ENCODE measurements at places on chromosomes 3 and 15.

- DNase-seq, result no peak
These were observed 5.5 kb downstream of the LYSMD4 start for GRCh38 chr15:99727733-99728132.

DNA sequence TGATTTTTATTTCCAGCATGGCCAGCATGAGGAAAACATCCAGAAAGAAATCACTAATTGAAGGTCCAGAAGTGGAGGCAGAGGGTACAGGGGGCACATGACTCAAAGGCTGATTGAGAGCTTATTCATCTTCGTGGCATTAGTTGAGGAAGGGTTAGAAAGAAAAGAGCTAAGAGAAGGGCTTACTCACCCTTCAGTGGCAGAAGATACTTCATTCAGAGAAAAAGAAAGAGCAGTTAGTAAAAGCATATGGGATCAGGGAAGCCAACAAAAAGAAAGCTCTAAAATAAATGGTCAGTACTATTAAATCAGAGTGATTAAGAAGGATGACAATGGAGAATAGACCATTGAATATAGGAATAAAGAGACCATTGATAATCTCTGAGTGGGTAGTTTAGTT lies 25.2 kb downstream of the GAP43 start:
- no peak for DNase-seq

- no peak for DNase-seq
These were observed 81.6 kb downstream of the PPCDC start for GRCh38 chr15:75104804-75105557.

DNA sequence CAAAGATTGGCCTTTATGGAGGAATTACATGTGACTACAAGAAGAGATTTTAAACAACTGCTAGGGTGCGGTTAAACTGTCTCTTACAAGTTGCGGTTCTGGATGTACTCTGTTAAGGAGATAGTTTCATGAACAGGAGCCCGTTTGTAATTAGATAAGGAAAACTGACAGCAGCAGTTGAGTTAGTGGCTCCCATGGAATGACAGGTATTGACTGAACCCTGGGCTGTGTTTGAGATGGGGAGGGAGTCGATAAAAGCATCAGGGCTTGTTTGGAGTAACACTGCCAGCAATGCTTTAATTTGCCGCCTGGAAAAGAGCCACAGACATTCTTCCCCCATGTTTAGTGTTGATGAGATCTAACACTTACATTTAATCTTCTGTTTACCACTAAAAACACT lies 139.9 kb downstream of the ROBO2 start:
- no peak for DNase-seq

DNA sequence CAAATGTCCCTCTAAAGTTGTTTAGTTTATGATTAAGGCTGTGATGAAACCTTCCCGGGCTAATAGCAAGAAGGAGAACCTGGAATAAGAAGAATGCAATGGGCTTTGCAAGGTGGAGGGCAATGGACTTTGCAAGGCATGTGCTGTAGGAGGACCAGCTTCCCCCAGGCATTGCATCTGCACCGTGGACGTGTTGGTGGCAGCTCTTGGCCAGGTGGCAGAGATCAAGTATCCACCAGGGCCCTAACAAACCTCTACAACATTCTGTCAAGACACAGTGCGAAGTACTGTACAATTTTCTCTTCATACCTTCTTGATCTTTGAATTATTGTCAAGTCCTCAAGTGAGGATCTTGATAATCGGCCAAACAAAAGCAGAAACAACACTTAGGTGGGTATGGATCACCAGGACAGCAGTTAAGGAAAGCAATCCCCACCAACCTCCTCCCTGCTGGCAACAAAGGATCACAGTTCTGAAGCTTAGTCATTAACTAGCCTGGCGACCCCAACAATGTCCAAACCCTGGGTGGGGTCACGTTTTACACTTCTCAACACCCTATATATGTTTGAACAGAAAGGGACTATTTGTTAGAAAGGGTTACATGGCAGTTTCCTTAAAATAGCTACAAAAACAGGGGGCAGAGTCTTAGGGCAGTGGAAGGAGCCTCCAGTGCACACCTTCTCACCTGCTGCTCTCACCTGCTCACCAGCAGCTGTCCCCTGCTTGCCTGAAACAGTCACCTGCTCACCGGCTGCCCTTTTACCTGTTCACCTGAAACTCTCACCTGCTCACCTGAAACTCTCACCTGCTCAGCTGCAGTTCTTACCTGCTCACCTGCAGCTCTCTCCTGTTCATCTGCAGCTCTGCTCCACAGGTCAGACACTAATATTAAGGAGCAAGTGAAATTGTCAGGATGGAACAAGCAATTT lies 137.9 kb upstream of the LIPC start:
- no peak for DNase-seq

GRCh38 chr15:66216806-66217205 lies 36.7 kb downstream of the MEGF11 start:
- DNase-seq, result no peak

DNA sequence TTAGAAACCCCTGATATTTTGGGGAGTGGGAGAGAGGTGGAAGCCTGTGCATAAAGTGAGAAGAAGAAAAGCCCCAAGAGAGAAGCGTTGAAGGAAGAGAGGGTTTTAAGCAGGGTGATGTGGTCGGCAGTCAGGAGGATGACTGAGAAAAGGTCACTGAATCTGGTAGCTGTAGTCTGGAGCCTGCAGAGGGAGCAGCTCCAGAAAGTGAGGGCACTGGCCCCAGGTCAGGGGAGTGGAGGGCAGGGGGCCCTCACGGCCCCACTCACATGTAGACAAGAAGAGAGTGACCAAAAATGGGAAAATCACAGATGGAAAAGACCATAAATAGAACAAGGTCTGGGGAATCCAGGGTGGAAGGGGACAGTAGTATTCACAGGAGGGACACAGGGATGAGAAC lies 105.5 kb downstream of the RYK start:
- no peak for DNase-seq

- no peak for DNase-seq
These were observed 35.2 kb downstream of the TGFBR2 start for GRCh38 chr3:30641416-30642251.

GRCh38 chr3:55906896-55907295 lies 419.8 kb upstream of the WNT5A start:
- no peak for DNase-seq

- DNase-seq, result no peak
These were observed 57.4 kb downstream of the NGLY1 start for GRCh38 chr3:25725810-25726209.

GRCh38 chr3:107992976-107993684 lies 97.7 kb downstream of the CD47 start:
- DNase-seq, result no peak

- DNase-seq, result no peak
These were observed 1037.0 kb upstream of the CFAP20DC start for GRCh38 chr3:60086811-60087210.

DNA sequence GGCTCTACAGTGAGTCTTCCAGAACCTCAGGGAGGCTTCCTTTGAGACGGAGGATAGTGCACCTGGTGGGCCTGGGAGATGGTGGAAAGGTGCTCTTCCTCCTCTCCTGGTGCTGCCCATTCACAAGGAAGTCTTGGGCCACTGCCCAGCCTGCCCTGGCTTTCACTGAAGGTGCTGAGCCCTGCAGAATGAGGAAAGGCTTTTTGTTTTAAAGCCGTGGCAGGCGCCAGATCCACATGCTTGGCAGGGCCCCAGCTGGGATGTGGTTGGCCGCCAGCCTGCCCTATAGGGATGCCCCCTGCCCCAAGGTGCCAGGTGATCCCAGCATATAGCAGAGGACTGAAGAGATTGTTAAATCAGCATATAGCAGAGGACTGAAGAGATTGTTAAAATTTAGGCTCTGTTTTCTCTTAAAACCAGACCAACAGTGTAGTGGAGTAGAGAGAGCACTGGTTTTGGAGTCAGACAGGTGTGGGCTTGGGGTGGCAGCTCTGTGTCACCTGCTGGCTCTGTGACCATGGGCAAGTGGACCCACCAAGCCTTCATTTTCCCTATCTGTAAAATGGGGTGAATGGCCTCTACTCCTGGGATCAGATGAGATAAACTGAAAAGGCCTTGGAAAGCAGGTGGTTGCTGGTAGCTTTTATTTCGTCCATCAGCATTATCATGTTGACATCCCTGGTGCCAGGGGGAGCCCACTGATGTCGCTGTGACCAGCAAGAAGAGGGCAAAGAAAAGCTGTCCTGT lies 53.3 kb downstream of the SLC6A6 start:
- DNase-seq, result no peak

DNA sequence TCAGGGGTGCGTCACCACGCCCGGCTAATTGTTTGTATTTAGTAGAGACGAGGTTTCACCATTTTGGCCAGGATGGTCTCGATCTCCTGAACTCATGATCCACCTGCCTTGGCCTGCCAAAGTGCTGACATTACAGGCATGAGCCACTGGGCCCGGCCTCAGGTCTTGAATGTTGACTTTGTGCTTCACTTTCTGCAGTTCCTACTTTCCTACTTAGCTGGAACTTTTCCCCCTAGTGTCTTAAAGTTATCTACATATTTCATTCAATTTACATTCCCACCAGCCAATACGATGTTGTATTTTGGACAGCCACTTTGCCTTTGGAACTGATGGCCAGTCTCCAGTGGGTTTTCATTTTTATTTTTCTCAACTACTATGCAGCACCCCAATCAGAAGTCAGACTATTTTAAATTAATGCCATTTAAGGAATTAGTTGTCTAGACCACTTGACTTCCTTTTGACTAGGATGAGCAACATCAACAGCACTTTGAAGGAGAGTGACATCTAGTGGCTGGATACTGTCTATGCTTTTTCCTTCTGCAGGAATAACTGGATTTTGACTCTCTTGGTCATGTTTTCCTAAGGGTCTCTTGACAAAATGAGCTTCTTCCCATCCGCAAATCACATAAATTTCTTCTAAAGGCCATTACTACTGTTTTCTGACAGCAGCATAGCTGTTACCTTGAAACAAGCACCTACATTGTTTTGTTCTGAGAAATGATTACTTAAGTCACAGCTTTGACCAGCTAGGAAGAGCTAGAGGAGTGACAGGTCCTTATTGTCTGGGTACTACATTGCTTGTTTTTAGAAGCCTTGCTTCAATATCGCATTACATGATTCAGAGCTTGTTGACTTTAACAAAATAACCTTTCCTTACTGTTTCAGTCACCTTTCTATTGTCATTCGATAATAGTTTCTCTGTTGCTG lies 140.2 kb downstream of the ITPR1 start:
- DNase-seq, result no peak

DNA sequence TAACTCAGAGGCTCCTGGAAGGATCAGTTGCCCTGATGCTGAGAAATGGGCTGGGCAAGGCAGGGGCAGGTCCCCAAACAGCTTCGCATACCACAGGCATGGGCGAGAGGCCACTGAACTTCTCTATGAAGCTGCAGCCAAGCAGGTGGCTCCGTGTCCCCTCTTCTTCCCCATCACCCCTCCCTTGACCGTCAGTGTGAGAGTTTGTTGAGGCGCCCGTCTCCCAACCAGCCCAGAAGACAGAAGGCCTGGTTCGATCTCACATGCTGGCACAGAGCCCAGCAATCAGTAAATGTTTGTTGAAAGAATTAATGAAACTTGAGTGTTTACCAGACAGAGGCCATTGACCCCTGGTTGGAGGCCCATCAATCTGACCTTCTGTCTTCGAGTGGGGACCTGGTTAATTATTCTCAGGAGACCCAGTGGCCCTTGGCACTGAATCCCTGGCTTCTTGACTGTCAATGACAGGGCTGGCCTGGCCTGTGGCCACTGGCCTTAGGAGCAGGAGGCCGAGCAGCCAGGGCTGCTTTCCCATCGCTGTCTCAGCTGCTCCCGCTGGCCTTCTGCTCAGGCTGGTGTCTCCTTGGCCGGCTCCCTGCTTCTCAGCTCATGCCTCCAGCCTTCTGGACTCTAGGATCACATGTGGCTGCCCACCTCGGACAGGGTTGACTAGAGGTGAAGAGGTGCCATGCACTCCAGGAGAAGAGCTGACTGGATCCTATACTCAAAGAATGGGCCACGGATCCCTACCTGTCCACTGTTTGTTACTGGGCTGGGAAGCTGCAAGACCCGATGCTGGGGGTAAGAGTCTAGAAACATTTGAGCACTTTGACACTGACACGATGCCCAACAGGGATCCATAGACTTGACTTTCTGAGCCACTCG lies 113.4 kb downstream of the ASB7 start:
- no peak for DNase-seq

DNA sequence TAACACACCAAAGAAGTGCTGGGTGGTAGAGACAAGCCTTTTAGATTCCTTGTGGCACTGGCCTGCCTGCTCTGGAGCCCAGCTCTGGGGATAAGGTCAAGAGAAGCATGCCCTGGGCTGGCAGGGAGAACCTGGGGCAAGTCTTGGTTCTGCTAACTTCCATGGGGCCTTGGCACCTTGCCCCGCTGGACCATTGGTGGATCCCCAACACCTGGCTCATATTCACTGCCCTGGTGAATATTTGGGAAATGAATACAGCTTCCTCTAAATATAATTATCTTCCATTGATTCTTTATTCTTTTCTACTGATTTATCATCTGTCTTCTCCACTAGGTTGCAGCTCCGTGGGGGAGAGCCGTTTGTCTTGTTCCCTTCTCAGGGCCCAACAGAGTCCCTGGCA lies 89.5 kb downstream of the RAB11A start:
- DNase-seq, result no peak

- peak; percentile 66 for DNase-seq
These were observed 281.3 kb downstream of the FGF12 start for GRCh38 chr3:192445770-192446644.

DNA sequence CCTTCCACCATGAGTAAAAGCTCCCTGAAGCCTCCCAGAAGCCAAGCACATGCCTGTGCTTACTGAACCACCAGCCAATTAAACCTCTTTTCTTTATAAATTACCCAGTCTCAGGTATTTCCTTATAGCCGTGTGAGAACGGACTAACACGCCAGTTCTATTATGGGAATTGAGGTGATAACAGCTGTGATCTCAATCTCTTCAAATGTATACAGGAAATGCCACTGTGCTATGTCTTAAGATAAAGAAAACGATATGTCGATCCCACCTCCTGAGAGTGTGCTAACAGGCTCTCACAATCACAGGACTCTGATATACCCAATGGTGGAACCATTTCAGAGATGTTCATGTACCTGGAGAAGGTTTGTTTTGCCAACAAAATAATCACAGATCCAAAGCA lies 26.2 kb downstream of the CHSY1 start:
- no peak for DNase-seq

GRCh38 chr3:65720989-65721737 lies 317.6 kb downstream of the MAGI1 start:
- DNase-seq, result no peak

DNA sequence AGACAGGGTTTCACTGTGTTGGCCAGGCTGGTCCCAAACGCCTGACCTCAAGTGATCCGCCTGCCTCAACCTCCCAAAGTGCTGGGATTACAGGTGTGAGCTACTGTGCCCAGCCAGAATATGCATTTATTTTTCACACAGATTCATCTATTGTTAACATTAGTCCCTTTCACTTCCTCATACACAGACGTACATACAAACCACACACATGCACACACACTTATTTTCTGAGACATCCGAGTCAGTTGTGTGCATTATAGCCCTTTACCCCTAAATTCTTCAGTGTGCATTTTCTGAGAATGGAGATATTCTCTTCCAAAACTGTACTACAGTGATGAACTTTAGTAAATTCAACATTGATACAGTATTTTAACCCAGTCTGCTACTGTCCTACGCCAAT lies 15.0 kb upstream of the MEX3B start:
- no peak for DNase-seq

- no peak for DNase-seq
These were observed 76.7 kb upstream of the NUDT16 start for GRCh38 chr3:131304890-131305289.

GRCh38 chr3:141382571-141382970 lies 14.3 kb downstream of the ZBTB38 start:
- no peak for DNase-seq

- DNase-seq, result no peak
These were observed 108.1 kb downstream of the PGPEP1L start for GRCh38 chr15:98899272-98900021.
